ENCODE measurements at places on chromosomes 3 and 15. TPM values are rescaled to one million over a fixed set of nuclear protein-coding genes. Genes with fewer than 3 reads are reported as not detected.

DNA sequence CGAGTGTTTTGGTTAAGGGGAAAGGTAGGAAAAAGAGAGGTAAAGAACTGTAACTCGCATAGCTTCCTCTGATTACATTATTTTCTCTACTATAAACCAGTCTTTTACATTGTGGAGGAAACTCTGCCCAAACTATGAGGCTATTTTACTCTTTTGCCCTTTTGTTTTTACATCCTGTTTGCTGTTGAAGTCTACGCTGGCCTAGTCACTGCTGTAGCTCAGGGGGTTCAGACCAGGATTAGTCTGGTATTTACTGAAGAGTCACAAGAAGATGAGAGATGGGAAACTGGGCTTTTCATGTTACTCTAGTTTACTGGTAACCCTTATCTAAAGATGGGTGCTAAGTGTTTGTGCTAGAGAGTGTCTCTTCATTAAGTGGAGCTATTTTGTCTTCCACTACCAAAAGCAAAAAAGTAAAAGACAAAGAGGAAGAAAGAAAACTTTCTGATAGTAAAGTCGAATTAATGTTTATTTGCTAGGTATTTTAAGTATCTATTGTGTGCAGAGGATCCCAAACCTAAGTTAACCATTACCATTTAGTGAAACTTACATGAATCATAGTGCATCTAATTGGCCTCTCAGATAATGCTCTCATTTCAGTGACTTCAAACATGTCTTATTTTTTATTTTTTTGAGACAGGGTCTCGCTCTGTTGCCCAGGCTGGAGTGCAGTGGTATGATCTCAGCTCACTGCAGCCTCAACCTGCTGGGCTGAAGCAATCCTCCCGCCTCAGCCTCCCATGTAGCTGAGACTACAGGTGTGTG lies 10.9 kb downstream of the RARB start:
- no peak for DNase-seq

DNA sequence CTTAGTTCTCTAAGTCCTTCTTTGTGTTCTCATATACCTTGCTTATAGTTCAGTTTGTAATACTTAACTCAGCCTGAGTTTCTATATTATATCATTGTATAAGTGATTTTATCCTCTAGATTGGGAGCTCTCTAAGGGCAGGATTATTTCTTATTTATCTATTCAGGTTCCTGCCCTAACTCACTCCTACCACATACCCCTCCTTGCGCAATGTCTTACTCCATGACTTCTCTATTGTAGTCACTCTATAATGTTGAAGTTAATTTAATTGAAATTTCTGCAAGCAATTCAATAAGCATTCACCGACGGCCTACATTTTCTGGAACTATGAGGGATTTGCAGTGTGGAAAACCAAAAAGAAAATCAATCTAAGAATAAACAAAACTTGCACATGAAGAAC lies 3.6 kb upstream of the OR5K4 start:
- no peak for DNase-seq

- no peak for DNase-seq
Measured at GRCh38 chr3:116442331-116443021, 2.8 kb downstream of the LSAMP start.

- DNase-seq = no peak
Measured at GRCh38 chr15:38819387-38819950, 254.9 kb upstream of the RASGRP1 start.

DNA sequence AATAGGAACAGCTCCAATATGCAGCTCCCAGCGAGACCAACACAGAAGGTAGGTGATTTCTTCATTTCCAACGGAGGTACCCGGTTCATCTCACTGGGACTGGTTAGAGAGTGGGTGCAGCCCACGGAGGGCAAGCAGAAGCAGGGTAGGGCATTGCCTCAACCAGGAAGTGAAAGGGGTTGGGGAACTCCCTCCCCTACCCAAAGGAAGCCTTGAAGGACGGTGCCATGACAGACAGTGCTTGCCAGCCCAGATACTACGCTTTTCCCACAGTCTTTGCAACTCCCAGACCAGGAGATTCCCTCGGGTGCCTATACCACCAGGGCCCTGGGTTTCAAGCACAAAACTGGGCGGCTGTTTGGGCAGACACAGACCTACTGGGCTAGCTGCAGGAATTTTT lies 576.9 kb upstream of the NECTIN3 start:
- DNase-seq = no peak

DNA sequence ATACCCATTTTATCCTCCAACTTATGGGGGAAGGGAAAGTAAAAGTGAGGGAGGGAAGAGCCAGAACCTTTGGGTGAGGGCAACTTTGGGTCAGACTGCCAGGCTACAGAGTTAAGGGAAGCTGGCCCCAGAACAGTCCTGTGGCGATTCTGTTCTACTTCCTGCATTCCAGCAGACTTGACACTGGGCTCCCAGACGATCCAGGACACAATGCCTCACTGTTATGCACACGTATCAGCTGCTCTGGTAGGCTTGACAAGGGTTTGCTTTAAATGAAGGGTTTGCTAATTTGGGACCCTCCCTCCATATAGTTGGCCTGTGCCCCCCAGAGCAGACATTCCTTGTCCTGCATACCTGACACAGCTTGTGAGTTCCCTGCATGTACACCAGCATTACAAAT lies 10.7 kb downstream of the GORASP1 start:
- DNase-seq = no peak

GRCh38 chr15:69357773-69358771 lies 56.1 kb upstream of the KIF23 start:
- peak; percentile 42 for DNase-seq

Gene UBE2Q2
- 31.1 TPM for total RNA-seq

Gene HYKK
- total RNA-seq = 2.8 TPM

Gene SLC33A1
- total RNA-seq = 31.8 TPM
